Stimulated activated CD4-positive, alpha-beta T cell treated with anti-CD3 and anti-CD28 coated beads, Interleukin-1b, Interleukin-23, amount 100 ng/mL, for 1 hour (primary cell): ENCODE measurements at places on chromosomes 6 and 20.

DNA sequence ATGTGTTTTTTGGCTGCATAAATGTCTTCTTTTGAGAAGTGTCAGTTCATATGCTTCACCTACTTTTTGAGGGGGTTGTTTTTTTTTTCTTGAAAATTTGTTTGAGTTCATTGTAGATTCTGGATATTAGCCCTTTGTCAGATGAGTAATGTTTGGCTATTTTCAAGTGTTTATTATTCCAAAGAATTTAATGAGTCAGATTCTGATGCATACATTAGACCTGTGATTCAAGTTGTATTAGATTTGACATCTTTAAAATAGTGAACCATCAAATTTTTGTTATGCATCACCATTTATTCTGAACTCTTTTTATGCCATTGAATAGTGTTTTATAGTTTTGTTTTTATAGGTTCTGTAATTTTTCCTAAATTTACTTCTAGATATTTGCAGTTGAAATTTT lies 319.3 kb downstream of the PKHD1 start:
- DNase-seq = no peak

- no peak for DNase-seq
These were observed 18.8 kb downstream of the ALDH5A1 start for GRCh38 chr6:24513602-24514001.

GRCh38 chr6:7933794-7934193 lies 23.2 kb upstream of the TXNDC5 start:
- DNase-seq = no peak

- DNase-seq = no peak
These were observed 84.7 kb downstream of the UST start for GRCh38 chr6:148831531-148831930.

DNA sequence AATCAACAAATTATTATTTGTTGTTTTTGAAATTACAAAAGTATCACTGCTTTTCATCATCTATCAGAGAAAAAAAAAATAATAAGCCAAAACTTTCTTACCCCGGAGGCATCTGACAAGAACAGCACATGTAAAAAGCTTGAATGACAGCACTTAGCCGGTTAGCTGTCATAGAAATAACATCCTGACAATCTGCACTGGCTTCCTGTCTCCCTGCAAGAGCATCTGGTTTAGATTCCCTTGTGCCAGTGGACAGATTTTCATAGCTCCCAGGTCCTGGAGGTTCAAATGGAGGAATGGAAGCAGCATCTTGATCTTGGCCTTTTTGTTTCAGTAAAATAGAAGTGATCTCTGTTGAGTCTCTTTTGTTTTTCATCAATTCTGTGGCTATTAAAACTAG lies 74.8 kb downstream of the HACE1 start:
- DNase-seq = no peak

DNA sequence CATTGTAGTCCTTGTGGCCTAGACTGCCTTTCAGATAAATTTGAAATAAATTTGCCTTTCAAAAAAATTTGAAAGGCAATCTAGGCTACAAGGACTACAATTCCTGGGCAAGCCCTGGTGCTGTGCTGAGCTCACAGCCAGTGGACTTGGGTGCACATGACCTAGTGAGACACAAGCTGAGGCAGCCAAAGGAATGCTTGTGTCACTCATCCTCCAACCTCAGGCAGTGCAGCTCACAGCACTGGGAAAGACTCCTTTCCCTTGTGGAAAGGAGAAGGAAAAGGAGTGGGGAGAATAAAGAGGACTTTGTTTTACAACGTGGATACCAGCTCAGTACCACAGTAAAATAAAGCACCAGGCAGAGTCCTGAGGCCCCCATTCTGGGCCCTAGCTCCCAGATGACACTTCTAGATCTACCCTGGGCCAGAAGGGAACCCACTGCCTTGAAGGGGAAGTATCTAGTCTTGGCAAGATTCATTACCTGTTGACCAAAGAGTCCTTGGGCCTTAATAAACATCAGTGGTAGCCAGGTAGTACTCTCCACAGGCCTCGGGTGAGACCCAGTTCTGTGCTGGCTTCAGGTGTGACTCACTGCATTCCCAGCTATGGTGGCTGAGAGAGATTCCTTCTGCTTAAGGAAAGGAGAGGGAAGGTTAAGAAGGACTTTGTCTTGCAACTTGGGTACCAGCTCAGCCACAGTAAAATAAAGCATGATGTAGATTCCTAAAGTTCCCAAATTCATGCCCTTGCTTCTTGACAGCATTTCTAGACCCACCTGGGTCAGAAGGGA lies 659.7 kb upstream of the FLRT3 start:
- no peak for DNase-seq

DNA sequence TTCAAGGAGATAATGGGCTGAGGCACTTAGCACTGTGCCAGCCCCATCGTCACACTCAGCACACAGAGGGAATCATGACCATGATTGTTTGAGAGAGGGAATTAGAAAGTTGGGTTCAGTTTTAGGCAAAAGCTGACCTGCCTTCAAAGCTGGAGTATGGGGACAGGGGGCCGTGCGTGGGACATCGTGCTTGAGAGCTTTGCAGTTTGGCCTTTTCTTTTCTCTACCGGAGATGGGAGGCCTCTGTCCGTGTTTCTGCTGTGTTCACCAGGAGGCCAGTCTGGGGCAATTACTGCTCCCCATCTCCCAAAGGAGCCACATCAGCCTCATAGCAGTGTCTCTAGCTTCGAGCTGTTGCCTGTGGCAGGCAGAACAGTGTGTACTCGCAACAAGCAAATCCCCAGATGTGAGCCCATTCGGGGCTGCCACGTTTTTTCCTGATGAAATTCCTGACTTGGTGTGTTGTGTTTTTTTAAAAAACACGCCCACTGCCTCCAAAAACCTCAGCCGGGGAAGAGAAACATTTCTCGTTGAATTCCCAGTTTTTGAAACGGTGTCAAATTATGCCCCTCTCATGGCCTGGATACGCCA lies 20.2 kb downstream of the EYA2 start:
- no peak for DNase-seq
